ENCODE measurements at places on chromosomes 3 and 15.
A peak's percentile ranks its signal among the peaks of the same experiment; 100 is the strongest.

GRCh38 chr3:54322354-54322753 is 200.0 kb downstream of the CACNA2D3 start:
- DNase-seq, result no peak

DNA sequence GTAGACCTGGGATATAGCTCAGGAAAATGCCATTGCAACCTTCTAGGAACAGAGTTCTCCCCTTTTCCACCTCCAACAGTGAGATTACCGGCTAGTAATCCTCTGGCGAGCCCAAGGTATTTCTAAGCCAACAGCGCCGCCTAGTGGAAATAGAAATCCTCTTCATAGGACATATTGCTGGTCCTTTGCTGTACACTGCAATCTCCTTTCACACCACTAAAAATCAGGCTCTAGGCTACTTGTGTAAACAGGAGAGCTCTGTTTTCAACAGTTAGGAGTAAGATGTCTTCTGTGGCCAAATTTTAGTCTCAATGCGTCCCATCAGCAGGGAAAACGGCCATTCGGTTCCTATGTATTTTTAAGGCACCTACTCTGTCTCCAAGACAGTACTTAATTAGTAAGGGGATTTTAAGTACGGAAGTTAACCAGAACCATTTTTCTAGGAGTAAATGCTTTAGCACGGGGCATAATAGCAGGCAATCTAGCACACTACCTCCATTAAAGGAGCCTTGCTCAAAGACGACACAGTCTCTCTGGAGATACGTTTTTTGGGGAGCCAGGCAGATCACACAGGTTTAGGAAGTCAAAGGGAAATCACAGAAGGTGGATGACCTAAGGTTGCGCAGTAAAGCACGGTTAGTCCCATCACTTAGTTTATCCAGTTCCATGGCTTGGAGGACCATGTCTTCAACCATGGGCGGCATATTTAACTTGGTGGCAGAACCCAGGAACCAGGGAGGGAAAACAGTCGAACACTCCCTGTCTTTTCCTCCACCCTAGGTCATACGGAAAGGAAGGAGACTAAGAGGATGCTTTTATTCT is 43.8 kb downstream of the NCEH1 start:
- DNase-seq, result peak; percentile 93

GRCh38 chr3:101719604-101720185 is 4.7 kb upstream of the CEP97 start:
- no peak for DNase-seq

- no peak for DNase-seq
These were observed 497.0 kb upstream of the CCDC54 start for GRCh38 chr3:106880206-106880605.

- DNase-seq, result no peak
These were observed 11.4 kb upstream of the CCDC174 start for GRCh38 chr3:14640157-14640562.

DNA sequence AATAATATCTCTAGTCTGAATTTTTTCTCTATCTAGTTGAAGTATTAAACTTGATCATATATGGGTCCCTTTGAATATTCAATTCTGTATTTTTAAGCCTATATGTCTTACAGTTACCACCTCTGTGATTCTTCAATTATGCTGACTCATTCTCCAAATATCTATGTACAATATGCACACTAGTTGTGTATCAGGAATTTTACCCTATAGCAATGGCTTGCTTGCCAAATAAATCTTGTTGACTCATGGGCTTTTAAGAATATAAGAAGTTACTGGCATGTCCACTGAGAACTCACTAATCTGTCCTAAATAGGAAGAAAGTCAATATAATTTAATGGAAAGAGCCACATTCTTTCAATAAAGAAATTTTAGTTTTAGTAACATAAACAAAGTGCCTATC is 656.3 kb downstream of the RBMS3 start:
- DNase-seq, result no peak
